ENCODE measurements at places on chromosomes 2 and 18.

DNA sequence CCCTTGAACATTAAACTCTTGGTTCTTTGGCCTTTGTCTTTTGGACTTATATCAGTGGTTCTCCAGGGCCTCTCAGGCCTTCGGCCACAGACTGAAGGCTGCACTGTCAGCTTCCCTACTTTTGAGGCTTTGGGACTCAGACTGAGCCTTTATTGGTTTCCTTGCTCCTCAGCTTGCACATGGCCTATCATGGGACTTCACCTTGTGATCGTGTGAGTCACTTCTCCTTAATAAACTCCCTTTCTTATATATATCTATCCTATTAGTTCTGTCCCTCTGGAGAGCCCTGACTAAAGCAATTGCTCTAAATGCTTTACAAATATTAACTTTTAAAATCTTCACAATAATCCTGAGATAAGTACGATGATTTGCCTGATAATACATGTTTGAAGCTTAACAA, 353.6 kb upstream of the TRIB2 start:
- DNase-seq: no peak

GRCh38 chr2:62603154-62603712, 97.2 kb upstream of the TMEM17 start:
- no peak for DNase-seq

- no peak for DNase-seq
Observed at GRCh38 chr2:15830937-15831549, 109.3 kb upstream of the MYCN start.

GRCh38 chr2:202114795-202115194, 41.7 kb downstream of the KIAA2012 start:
- DNase-seq: no peak

- DNase-seq: peak; percentile 31
Observed at GRCh38 chr2:43226955-43227829, 786 bp upstream of the ZFP36L2 start.

GRCh38 chr2:131127076-131127475, 21.9 kb downstream of the PLEKHB2 start:
- DNase-seq: no peak

- DNase-seq: no peak
Observed at GRCh38 chr2:234393354-234393753, 103.5 kb downstream of the ARL4C start.

- DNase-seq: no peak
Observed at GRCh38 chr2:219448099-219448775, 13.6 kb downstream of the SPEG start.

DNA sequence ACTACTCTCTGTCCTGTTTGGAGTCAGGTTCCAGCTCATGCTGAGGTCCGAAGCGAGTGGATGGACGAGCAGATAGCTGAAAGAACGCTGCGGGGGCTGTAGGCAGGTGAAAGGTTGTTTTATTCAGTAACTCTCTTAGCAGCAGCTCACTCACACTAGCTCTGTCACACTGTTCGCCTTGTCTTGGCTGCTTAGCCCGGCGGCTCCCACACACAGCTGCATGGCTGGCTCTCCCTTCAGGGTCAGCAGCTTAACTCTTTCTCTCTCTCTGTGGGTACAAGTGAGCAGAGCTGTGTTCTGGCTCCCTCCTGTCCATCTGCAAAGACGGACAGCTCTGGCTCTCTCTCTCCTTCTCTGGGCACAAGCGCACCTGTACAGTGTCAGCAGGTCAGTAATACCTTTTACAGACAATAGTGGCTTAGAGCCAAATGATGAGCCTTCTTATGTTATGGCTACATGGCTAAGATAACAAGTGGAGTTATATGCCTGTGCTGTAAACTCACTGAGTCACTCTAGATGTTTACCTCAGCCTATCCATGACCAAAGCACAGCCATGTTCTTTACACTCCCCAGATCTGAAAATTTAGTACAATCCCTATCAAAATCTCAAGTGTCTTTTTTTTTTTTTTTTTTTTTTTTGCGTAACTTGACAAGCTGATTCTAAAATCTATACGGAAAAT, 149.3 kb downstream of the GALNT1 start:
- no peak for DNase-seq

DNA sequence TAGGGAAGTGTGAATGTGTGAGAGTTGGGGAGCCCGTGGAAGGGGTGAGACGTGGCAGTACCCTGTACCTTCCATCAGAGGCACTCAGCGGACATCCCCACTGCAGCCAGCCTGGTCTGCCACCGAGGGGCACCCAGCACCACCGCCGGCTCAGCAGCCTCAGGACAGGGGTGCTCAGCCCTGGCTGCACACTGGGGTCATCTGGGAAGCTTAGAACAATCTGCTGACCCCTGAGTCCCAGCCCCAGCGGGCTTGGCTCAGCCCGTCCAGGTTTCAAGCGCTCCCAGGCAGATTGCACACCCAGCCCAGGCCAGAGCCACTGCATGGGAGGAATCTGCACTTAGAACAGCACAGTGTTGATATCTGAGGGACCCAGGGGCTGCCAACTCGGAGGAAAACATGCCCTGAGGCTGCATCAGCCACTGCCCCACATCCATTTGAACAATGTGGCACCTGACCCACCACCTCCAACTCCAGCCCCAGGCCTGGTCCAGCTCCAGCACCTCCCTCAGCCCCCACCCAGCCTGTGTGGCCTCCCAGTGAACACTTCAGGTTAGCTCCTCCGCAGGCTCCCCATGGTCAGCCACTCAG, 147.1 kb upstream of the OTOS start:
- DNase-seq: no peak

DNA sequence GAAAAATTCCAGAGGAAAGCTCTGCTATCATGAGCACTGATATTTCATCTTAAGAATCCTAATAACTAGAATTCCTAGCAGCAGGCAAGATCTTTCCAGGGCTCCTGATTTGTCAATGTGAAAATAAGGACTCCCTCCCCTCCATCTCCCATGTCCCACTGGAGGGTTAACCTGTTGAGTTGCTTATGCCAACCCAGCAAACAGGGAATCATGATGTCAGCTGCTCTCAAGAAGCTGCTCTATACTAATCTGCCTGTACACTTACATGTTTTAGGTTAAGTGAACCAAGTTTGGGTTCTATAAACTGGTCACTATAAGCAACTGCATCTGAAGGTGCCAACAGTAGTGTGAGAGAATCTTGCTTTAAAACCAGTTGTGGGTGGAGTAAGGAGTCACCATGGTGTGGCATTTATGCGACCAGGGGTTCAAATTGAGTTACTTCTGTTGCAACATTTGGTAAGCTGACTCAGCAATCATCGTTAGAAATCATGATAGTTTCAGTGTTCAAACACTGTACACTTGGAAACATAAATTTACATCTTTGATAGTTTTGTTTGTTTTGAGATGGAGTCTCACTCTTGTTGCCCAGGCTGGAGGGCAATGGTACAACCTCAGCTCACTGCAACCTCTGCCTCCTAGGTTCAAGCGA, 53.4 kb downstream of the STK25 start:
- no peak for DNase-seq

DNA sequence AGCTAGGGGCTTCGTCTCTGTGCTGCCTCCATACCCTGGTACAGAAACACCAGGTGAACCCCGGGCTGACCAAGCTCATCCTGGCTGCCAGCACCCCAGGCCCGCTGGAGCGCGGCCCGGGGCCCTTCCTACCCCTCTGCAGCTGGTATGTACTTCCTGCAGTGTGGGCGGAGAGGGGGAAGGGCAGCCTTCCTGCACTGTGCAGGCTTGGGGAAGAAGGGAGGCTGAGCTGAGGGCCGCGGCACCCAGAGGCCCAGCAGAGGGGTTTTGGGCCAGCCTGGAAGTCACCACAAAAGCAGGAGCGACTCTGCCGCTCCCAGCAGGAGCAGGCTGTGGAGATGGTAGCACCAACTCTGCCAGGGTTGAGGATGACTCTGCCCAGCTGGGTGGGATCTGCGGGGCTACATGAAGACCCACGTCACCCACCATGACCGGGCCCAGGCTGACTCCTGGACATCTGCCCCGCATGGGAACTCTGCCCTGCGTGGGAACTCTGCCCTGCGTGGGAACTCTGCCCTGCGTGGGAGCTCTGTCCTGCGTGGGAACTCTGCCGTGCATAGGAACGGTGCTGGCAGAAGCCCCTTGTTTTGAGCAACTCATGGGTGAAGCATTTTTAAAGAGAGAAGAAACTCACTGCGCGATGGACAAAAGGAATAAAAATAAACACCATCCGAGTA, 273.3 kb downstream of the NDUFA10 start:
- DNase-seq: no peak

DNA sequence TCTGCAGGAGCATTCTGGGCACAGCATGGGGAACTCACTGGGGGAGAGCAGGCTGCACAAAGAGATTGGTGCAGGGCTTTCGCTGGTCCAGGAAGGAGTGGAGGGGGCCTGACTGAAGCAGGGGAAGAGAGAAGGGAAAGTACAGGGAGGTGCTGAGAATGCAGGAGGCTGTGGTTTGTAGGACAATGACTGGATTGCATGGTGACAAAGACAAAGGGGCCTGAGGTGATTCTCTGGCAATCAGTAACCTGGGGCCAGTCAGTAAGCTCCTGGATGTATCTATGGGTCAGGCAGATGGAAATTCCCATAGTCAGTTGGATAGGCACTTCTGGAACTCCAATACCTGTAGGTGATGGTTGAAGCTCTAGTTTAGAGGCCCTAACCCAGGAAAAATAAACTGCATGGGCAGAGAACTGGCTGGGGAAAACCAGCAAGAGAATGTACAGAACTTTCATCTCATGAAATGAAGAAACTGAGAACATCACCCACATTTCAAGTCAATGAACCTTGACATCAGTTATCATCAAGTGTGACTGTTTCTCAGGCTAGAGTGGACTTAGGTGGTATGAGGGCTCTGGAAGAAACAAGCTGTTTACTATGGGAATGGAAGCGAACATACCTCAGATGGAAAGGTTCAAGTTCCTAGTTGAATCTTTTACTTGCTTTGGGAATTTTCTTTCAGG, 193.2 kb downstream of the TPGS2 start:
- no peak for DNase-seq

GRCh38 chr2:165889158-165889557, 64.4 kb downstream of the TTC21B start:
- DNase-seq: no peak

GRCh38 chr18:21085579-21086166, 25.9 kb downstream of the ROCK1 start:
- DNase-seq: no peak

GRCh38 chr2:72674982-72675915, 150.6 kb downstream of the EXOC6B start:
- DNase-seq: no peak

DNA sequence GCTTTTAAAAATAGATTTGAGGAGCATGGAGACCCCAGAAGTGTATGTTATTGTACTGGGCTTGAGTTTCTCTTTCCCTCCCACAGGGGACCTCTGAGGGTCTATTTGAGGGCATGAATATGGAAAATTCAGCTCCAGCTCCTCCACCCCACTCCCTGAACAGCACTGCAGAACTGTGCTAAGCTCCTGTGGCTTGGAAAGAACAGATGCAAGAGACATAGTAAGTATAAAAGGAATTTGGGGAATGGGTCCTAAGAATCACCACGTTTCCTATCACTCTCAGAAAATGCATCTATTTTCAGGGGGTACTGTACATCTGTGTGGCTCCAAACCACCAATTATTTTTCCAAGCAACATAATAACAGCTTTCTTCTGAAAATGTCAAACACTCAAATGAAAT, 416.1 kb downstream of the ZNF521 start:
- DNase-seq: no peak

DNA sequence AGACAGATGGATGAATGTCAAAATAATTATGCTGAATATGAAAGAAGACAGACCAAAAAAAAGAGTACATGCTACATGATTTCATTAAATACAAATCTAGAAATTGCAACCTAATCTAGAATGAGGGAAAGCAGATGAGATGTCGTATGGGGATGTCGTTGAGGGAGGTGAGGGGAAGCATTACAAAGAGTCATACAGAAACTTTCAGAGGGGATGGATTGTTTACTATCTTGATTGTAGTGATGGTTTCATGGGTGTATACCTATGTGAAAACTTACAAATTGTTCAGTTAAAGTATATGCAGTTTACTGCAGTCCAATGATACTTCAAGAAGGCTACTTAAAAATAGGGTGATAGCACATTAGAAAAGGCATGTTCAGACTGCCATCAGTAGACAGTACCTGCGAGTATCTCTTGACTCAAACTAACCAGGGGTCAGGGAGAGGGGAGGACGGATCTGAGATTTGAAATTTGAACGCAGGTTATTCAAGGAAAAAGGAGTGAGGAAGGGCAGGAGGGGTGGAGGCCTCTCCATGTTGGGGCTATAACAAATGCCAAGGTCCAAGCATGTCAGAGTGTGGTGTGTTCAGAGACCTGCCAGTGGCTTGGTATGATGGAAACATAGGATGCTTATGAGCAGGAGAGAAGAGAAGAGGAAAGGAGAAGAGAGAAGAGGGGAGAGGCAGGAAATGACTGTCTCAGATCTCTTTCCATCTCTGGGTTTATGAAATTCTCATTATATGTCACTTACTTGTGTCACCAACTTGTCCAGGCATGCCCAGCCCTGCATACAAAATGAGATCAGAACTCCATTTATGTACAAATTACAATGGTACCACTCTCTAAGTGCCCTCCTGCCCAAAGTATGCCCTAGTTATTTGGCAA, 257.3 kb upstream of the CXCR4 start:
- DNase-seq: no peak

DNA sequence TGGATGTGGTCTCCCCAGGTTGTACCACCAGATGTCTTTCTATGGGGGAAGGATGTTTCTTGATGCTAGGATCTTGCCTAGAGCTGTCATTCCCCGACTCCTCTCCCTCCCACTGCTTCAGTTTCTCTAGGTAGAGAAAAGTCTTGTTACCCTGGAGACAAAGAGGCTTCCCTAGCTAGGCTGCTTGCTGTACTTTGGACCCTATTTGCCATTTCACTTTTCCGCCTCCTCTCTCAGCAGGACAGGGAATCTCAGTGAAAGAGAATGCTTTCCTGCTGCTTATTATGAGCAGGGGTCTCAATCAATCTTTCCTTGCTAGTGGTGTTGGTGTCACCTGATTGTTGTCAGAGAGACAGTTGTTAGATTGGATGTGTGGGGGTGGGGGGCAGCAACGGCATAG, 818.8 kb upstream of the GYPC start:
- DNase-seq: no peak

GRCh38 chr2:225378984-225379383, 20.5 kb upstream of the NYAP2 start:
- no peak for DNase-seq

DNA sequence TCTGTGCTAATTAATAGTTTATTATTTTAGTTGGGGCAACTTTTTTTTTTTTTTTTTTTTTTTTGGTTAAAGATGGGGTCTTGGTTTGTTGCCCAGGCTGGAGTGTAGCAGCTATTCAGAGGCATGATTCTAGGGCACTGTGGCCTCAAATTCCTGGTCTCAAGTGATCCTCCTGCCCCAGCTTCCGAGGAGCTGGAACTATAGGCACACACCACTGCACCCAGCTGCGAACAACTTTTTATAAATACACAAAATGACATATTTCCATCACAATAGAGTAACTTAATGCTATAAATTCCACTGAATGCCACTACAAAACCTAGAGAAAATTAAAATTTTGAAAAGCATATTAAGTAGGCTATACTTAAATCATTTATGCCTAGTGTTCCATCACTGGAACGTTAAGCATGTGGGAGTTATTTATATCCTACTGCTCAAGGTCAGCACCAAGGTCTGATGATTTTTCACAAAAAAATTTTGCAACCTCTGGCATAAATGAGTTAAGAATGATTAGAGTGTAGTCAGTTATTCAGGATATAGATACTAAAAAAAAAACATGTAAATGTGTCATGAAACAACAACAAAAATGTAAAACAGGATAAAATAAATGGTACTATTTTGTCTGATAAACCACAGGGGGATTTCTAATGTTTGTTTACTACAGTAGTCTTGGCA, 46.8 kb downstream of the GFPT1 start:
- DNase-seq: no peak

GRCh38 chr2:128196026-128196425, 105.0 kb downstream of the UGGT1 start:
- DNase-seq: no peak
